SHP77 treated with DMSO at 0.1 percent for 48 hours (cell line): ENCODE measurements at places on chromosomes 6 and 20.

DNA sequence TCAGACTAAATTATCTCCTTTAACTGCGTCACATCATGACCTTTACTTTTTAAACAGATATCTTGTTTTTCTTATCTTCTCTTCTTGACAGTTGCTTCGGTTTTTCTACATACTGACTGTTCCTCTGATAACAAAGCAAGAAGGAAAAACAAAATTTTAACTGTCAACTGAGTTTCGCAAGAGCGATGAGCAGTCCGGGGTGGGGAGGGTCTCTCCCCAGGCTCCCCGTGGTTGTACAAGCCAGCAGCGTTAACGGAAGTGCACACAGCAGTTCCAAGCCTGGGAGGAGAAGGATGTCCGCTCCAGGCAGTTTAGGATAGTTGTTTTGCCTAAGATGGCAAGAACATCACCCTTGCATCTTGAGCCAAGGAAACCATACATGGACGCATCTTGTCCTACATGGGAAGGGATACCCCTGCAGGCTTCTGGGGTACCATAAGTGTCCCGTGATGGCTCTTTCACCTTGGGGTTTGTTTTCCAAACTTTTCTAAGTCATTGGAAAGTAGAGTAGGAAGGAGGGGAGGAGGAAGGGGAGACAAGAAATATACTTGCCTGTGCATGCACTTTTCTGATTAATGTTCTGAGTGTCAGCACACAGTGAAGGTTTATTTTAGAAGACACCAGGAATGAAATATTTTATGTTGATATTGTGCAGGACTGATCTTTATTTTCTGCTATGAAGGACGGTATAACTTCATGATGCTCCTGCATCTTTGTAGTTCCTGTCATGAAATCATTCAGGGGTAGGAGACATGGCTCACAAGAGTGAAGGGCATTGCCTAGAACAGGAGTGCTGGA lies 20.8 kb downstream of the SLC24A3 start:
- no peak for DNase-seq

DNA sequence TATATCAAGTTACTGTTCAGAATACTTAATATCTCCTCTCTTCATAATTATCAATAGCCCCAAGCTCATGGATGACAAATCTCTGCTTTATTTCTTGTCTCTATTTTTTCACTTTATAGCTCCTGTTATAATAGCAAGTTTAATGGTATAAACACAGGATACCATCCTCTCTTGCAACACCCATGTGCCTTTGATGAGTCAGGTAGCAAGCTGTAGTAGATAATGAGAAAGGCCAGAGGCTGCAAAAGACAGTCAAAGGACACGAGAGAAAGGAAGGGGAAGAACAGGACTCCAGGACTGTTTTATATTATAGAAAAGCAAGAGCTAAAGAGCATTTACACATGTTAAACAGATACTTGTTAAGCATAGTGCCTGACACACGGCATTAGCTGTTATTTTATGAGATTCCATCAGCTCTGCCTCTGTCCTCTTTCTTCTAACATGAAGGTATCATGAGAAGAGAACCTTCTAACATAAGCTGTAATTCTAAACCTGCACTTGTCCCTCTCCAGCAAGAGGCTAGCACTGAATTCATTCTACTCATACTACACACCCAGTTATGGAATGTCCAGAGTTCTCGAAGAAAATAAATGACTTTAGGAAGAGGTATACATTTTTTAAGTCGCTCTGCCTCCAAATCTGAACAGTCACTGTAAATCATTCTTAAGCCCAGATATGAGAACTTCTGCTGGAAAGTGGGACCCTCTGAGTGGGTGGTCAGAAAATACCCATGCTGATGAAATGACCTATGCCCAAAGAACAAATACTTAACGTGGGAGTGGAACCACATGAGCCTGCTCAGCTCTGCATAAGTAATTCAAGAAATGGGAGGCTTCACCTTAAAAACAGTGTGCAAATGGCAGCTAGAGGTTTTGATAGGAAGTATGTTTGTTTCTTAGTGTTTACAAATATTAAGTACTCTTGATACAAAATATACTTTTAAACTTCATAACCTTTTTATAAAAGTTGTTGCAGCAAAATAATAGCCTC lies 45.0 kb downstream of the NT5E start:
- no peak for DNase-seq

- no peak for DNase-seq
These were observed 2.7 kb downstream of the PSMG4 start for GRCh38 chr6:3261518-3261820.

GRCh38 chr6:56690519-56691285 lies 48.0 kb upstream of the DST start:
- no peak for DNase-seq

- DNase-seq = no peak
These were observed 3.9 kb upstream of the PRDM13 start for GRCh38 chr6:99602520-99603420.

- DNase-seq = no peak
These were observed 25.7 kb downstream of the MYT1 start for GRCh38 chr20:64189986-64190385.

- no peak for DNase-seq
These were observed 4.9 kb upstream of the TBX18 start for GRCh38 chr6:84769306-84769705.

DNA sequence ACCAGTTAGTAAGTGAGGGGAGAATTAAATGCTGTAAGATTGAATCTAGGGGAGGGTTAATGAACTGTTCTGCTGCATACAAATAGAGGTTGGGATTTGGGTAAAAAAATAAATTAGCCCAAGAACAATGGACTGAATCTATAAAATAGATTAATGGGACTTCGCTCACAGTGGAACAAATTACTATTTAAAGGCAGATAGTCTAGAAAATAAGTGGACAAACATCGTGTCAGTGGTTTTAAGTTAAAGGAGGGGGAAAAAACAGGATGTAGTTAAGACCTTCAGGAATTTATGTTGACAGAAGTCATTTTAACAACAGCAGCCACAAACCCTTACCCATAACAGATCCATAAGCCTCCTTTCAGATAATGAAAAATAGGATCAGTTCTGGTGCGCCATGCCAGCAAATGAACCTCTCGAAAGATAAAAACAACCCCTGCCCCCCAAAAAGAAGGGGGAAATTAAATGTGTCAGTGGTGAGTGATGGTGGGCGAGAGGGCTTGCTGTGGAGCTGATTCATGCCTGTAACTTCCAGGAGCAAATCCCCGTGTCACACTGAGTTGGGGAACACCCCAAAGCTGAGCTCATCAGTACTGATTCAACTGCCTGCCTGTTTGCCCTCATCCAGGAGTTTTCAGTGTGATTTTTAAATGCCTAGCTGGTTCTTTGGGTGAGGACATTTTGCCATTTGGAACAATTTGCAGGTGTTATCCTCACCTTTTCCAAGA lies 86.8 kb downstream of the PPP1R14C start:
- no peak for DNase-seq

DNA sequence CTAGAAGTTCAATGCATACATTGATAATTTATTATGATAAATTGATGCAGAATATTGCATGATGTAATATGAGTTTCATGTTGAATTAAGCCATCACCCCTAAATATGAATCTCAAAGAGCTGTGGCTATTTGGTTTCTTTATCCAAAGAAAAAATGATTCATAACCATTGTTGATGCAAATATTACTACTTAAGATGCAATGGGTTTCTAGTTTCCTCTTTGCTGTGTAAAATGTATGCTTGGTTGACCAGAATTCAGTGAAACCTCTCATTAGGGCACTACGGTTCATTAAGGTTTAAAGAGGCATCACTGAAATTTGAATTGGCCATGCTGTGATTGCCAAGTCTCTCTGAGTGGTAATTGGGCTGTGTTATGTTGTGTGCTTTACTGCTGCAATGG lies 492.5 kb upstream of the FLRT3 start:
- DNase-seq = no peak

DNA sequence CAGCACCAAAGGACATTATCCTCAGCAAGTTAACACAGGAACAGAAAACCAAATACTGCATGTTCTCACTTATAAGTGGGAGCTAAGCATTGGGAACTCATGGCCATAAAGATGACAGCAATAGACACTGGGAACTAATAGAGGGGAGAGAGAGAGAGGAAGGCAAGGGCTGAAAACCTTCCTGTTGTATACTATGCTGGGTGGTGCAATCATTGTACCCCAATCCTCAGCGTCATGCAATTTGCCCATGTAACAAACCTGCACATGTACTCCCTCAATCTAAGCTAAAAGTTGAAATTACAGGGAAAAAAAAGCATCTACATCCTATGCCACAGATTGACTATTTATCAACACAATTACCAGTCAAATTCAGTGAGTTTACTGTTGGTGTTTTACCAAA lies 20.0 kb upstream of the VNN1 start:
- no peak for DNase-seq
